Cardiac fibroblast (primary cell): ENCODE measurements at places on chromosomes 1 and 21.

DNA sequence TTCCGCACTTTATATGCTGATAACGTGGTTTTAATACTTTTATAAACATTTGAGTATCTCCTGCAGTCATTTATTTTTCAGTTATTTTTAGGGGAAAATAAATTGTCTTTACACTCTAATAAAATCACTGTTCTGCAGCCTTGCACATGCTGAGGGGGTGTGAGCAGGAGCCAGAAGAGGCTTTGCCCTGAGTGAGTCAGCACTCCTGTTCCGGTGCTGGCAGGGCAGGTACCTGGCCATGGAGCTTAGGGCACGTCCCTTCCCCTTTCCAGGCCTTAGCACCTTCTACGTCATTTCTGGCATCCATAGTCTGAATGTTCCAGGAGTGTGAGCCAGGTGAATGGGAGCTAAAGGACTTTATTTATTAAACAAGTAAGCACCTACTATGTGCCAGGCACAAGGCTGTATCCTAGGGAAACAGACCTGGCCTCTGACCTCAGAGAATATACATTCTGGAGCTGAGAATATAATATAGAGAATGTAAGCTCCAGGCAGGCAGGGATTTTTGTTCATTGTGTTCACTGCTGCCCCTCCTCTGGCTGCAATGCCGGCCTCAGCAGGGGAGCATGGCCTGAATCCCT is 402.9 kb downstream of the PTPRU start:
- no peak for DNase-seq

DNA sequence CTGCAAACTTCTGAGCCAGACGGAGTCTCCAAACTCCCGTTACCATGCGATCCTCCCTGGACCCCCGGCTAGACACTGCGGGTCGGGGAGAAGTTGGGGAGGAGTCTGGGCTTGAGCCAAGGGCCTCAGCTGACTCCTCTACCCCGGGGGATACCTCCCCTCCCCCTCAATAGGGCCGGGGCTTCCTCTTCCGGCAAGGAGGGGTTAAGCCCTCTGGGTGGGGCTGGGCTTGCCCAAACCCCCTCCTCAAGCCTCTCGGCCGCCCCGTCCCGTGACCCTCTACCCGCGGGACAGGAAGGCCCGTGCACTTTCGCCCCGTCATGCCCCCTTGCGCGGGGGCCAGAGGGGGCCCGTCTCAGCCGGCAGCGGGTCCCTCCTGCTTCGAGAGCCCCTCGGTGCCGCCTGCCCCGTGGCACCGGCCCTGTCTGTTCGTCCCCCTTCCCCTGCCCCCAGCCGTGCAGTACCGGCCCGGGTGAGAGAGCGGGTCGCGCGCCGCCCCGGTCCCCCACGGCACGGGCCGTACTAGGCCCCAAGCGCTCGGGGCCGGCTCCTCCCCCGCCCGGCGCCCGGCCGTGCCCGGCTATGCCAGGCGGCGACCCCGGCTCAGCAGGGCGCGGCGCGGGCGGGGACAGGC is 652 bp downstream of the ARL8A start:
- DNase-seq, result peak; percentile 36

GRCh38 chr1:118290046-118290445 is 105.0 kb upstream of the SPAG17 start:
- DNase-seq, result no peak

GRCh38 chr1:84377480-84378095 is 20.7 kb upstream of the DNASE2B start:
- peak; percentile 72 for DNase-seq

GRCh38 chr1:172556461-172556860 is 23.5 kb downstream of the SUCO start:
- DNase-seq, result peak; percentile 43

DNA sequence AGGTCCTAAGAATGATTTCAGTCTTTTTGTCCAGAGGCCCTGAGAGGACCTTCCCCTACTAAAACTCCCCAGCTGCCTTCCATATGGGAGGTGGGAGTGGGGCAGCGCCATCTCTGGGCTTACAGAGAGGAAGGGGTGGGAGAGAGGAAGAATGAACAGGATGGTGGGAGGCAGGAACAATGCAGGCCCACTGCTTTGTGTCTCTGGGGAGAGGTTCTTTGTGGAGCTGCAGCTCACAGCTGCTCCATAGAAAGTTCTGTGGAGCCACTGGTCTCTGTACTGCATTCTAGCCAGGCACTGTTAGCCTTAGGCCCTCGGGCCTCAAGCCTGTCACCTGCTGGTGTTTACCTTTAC is 43.6 kb upstream of the A3GALT2 start:
- DNase-seq, result no peak

GRCh38 chr1:62643283-62643682 is 44.9 kb downstream of the DOCK7 start:
- no peak for DNase-seq

- DNase-seq, result no peak
Observed at GRCh38 chr1:16420424-16421118, 16.7 kb downstream of the SPATA21 start.

- DNase-seq, result no peak
Observed at GRCh38 chr1:87182611-87183010, 146.1 kb upstream of the LMO4 start.

DNA sequence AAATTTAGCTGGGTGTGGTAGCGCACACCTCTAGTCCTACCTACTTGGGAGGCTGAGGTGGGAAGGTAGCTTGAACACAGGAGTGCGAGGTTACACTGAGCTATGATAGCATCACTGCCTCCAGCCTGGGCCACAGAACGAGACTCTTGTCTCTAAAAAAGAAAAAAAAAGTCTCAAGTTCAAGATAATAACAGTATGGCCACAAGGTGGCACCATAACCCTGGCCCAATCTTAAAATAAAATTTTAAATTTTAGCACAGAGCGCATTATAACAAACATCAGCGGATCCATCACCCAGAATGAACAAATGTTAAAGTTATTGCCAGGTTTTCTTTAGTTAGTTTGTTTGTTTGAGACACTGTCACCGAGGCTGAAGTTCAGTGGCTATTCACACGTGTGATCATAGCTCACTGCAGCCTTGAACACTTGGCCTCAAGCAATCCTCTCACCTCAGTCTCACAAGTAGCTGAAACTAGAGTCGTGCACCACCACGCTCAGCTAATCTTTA is 2.9 kb upstream of the HTR6 start:
- peak; percentile 73 for DNase-seq

DNA sequence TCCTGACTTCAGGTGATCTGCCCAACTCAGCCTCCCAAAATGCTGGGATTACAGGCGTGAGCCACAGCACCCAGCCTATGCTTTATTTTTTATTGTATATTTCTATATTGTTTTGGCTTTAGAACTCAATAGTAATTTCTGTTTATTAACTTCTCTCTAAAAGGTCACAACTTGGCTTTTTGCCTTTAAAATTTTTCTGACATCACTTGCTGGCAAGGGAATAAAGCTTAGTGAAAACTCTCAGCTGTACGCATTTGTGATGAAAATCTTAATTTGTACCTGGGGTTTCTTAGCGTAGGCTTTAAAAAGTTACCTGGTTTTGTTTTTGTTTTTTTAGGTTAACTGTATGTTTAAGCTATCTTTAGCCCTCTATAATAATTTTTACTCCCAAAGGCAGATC is 36.2 kb downstream of the B3GALNT2 start:
- peak; percentile 45 for DNase-seq

DNA sequence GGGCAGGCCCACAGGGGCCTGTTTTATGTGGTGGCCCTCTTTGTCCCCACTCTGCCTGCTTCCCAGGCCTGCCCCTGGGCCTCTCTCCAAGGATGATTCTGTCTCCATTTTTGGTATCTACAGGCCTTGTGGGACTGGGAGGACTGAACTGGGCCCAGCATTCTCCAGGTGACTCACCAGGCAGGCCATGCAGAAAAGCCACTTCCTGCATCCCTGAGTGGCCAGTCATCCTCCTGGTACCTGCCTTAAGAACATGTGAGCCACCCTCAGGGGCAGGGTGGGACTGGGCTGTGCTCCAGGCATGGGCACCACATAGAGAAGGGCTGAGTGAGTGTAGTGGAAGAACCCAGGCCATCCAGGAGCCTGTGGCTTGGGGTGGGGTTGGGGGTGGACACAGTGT is 20.0 kb upstream of the BCAR3 start:
- peak; percentile 81 for DNase-seq

- DNase-seq, result no peak
Observed at GRCh38 chr1:112778137-112778536, 63.0 kb upstream of the PPM1J start.

GRCh38 chr1:228937851-228938536 is 202.7 kb downstream of the RHOU start:
- DNase-seq, result no peak

GRCh38 chr1:99573431-99574217 is 72.3 kb upstream of the PALMD start:
- no peak for DNase-seq

DNA sequence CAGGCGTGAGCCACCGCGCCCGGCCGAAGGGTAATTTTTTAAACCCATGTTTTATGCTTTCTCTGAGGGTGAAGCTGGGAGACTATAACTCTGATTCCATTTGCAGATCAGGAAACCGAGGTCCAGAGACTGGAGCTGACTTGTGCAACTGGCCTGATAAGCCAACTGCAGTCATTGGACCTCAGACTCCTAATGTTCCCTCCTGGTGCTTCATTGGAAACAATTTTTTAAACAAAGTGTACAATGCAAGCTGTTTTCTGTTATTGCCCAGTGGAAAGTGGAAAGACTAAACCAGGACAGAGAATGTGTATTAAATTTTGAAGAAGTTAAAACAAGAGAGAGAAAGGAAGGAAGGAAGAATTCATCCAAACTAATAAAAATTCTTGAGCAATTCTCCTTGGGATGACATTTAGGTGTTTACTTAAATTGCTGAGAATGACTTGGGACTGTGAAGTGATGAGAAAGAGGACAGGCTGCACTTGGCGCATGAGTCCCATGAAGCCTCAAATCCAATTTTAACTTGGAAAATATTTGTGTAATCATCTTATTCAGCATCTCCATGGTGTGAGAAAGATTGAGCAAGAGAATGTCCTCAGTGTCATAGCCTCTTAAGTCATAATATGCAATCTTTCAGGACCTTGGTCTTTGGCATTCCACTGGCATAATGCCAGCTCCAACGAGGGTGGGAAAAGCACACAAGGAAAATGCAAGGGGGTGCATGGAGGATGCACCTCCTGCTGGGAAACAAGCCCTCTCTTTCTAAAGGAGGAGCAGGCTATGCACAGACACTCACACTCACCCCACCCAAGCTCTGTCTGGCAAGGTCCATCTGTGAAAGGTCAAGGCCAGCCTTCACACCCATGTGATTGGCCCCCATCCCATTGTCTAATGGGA is 342.0 kb downstream of the SIPA1L2 start:
- DNase-seq, result no peak

DNA sequence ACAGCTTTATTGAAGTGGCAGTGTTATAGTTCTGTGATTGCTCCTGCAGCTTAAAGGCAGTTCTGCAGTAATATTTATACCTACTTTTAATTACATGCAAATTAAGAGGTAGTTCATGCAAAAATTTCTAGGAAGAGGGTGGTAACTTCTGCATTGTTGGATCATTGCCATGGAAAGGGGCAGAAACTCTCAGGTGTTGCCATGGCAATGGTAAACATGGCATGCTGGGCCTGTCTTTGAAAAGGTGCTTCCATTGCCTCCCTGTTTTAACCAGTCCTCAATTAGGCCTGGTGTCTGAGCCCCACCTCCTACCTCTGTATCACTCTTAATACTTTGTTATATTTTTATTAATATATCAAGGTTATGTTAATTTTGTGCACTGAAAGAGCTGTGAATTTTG is 104.7 kb downstream of the DISC1 start:
- no peak for DNase-seq

- peak; percentile 28 for DNase-seq
Observed at GRCh38 chr1:159008744-159009188, 941 bp upstream of the IFI16 start.

DNA sequence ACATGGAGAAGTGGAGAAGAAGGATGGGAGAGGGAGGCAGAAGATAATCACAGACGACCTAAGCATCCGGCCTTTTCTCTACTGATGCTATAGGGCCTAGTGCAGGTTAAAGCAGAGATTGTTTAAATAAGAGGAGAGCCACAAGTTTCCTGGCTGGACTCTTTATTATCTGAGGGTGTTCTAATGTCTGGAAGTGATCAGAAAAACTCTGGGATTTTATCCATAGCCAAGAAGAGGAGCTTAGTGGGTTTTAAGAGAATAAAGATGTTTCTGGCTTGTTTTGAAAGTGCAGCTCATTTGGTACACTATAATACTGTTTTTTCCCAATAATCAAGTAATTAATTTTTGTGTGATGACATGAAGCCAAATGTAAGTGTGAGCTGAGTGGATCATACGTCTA is 419.0 kb downstream of the PTBP2 start:
- no peak for DNase-seq

GRCh38 chr1:219790834-219791615 is 137.3 kb downstream of the SLC30A10 start:
- DNase-seq, result no peak

- peak; percentile 77 for DNase-seq
Observed at GRCh38 chr1:200314085-200314750, 95.6 kb downstream of the ZNF281 start.

GRCh38 chr1:216596281-216596862 is 126.9 kb downstream of the ESRRG start:
- no peak for DNase-seq

DNA sequence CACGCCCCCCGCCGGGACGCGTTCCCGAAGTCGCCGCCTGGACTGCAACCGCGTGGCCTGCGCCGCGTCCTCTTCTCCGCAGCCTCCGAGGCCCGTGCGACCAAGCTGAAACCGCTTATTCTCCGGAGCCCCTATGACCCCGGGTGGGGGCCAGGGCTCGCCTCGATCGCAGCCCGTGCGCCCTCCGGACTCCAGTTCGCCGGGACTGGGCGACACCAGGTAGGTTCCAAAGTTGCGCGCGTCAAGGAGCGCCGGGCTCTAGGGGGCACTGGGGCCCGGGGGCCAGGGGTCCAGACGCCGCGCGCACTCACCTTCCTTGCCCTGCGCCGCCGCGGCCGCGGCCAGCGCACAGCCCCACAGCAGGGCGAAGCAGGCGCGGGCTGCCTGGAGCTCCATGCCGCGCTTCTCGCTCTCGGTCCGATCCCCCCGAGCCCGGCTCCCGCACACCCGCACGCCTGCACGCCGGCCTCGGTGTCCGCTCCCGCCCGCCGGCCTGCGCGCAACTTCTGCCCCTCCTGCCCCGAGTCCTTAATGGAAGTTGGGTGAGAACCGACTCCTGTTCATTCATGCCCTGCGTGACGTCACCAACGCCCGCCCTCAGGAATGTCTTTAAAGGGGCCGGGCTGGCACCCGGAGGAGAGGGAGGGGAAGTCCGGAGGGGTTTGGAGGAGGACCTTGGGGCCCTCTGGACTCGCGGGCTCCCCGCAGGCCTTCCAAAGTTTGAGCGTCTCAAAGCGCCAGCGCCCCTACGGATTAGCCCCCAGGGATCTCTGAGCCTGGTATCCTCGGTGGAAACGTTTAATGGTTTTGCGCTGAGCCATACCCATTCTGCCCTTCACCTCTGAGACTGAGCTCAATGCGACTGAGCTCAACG is at the start of gene EPHA2:
EPHA2 (minus strand) TSS at position 533 of the 874 bp plus-strand sequence; CDS start at position 396, 137 bp downstream.
- DNase-seq, result peak; percentile 86

GRCh38 chr1:27868932-27869718 is 3.2 kb upstream of the THEMIS2 start:
- DNase-seq, result no peak

- DNase-seq, result no peak
Observed at GRCh38 chr1:214124915-214125314, 137.1 kb downstream of the PROX1 start.

GRCh38 chr1:183968386-183968785 is 69.1 kb downstream of the COLGALT2 start:
- DNase-seq, result no peak
